ENCODE measurements at places on chromosomes 1 and 21.
A peak's percentile ranks its signal among the peaks of the same experiment; 100 is the strongest.

- no peak for DNase-seq
These were observed 763.1 kb downstream of the USP25 start for GRCh38 chr21:16492892-16493291.

DNA sequence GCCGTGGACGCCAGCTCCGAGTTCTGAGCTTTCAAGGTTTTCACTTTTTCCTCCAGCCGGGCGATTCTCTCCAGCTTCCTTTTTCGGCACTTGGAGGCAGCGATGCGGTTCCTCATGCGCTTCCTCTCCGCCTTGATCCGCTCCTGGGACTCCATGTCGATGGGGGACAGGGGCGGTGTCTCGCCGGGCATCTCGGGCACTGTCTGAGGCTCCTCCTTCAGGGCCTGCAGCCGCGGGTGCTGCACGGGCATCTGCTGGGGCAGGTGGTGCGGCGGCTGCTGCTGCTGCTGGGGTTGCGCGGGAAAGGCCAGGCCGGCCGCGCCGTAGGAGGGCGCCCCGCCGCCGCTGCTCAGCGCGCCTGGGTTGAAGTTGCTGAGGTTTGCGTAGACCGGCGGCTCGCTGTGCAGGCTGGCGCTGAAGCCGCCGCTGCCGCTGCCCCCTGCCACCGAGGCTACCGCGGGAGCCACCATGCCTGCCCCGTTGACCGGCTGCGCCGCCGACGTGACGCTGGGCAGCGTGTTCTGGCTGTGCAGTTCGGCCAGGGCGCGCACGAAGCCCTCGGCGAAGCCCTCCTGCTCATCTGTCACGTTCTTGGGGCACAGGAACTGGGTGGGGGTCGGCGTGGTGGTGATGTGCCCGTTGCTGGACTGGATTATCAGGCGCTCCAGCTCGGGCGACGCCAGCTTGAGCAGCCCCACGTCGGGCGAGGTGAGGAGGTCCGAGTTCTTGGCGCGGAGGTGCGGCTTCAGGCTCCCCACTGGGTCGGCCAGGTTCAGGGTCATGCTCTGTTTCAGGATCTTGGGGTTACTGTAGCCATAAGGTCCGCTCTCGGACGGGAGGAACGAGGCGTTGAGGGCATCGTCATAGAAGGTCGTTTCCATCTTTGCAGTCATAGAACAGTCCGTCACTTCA lies 1.4 kb downstream of the JUN start:
- no peak for DNase-seq

GRCh38 chr21:46214478-46215340 lies 13.9 kb downstream of the LSS start:
- no peak for DNase-seq

- no peak for DNase-seq
These were observed 133.2 kb upstream of the CACNA1E start for GRCh38 chr1:181350131-181350530.

DNA sequence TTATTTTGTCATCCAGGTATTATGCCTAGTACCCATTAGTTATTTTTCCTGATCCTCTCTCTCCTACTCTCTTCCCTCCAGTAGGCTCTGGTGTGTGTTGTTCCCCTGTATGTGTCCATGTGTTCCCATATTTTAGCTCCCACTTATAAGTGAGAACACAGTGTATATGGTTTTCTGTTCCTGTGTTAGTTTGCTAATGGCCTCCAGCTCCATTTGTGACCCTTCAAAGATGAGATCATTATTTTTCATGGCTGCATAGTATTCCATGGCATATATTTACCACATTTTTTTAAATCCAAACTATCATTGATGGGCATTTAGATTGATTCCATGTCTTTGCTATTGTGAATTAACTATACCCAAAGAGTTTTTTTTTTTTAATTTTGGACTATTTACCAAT lies 1675.7 kb upstream of the B3GALT2 start:
- no peak for DNase-seq

GRCh38 chr1:165524639-165525285 lies 19.0 kb upstream of the LRRC52 start:
- DNase-seq = no peak

DNA sequence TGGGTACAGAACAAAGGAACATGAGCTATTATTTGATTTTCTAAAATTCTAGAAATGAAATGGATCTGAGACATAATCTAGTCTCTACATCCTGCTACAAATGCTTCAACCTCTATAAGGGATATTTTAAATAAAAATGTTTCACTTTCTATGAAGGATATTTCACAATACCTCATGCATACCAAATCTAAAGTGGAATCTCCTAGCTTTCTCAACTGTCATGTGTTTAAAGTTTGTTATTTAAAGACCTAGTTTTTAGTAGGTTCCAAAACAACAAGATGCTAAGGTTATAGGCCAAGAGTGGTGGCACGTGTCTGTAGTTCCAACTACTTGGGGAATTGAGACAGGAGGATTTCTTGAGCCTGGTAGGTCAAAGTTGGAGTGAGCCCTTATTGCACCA lies 47.6 kb downstream of the KDM5B start:
- no peak for DNase-seq

- no peak for DNase-seq
These were observed 22.3 kb downstream of the RCOR3 start for GRCh38 chr1:211281320-211282022.

GRCh38 chr1:230012093-230012393 lies 55.0 kb upstream of the GALNT2 start:
- no peak for DNase-seq

GRCh38 chr1:64077281-64077940 lies 126.0 kb upstream of the UBE2U start:
- no peak for DNase-seq

- peak; percentile 79 for DNase-seq
These were observed at the start of gene NIBAN1 for GRCh38 chr1:184974056-184974836. Gene NIBAN1 (minus strand): TSS chr1:184974508. CDS start chr1:184974356, 152 bp downstream.

DNA sequence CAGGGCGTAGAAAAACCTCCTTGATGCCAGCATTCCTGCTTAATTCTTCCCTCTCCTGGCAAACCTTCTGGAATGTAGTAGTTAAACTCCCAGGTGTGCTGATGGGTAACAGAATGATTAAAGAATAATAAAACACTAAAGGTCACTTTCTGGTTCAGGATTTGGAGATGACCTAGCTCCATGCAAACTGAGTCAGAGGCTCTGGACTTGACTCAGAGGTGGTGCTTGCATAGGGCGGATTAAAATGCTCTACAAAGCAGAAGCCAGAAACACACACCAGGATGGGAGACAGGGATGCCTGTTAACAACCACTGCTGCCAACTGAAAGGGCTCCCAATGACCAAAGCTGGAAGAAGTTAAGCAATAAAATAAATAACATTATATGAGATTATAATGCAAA lies 41.5 kb downstream of the KRTAP19-8 start:
- DNase-seq = no peak

GRCh38 chr1:235093696-235094592 lies 34.7 kb downstream of the TOMM20 start:
- no peak for DNase-seq

DNA sequence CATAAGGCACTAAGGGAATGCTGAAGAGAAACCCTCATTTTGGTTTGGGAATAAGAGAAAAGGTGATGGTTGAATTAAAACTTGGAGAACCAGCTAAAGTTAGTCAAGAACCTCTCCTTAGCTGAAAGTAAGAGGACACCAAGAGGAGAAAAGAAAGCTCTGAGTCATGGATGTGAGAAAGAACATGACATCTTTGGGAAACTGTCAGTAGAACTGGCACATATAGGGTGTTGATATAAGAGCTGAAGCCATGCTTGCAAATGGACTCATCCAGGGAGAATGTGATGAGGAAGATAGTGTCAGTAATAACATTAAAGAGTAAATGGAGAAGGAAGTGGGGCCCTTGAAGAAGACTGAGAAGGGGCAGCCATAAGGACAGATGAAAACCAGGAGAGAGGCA lies 54.3 kb downstream of the LRRC8C start:
- no peak for DNase-seq

- DNase-seq = no peak
These were observed 21.2 kb downstream of the C21orf91 start for GRCh38 chr21:17797967-17798366.

GRCh38 chr1:78691995-78692747 lies 42.5 kb downstream of the IFI44 start:
- DNase-seq = no peak

DNA sequence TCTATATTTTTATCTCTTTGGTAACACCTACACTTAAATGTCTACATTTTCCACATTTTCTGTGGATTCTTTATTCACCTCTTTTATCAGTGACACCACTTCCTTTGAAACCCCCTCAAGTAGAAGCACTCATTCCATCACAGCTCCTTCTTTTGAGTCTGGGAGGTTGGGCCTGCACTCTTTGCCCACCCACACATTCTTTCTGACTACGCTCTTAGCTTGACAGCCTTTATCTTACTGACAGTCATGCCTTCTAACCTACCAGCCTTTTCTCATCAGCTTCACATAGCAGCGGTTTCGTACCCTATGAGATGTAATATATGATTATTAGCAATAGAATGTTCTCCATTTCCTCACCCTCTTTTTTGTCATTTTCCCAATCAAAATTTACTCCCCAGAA lies 151.9 kb downstream of the TNFSF18 start:
- no peak for DNase-seq

GRCh38 chr1:41700581-41700980 lies 216.1 kb upstream of the EDN2 start:
- DNase-seq = no peak

- DNase-seq = no peak
These were observed 23.7 kb downstream of the WARS2 start for GRCh38 chr1:119116725-119117124.

GRCh38 chr1:84849357-84849975 lies 43.5 kb downstream of the LPAR3 start:
- DNase-seq = no peak

DNA sequence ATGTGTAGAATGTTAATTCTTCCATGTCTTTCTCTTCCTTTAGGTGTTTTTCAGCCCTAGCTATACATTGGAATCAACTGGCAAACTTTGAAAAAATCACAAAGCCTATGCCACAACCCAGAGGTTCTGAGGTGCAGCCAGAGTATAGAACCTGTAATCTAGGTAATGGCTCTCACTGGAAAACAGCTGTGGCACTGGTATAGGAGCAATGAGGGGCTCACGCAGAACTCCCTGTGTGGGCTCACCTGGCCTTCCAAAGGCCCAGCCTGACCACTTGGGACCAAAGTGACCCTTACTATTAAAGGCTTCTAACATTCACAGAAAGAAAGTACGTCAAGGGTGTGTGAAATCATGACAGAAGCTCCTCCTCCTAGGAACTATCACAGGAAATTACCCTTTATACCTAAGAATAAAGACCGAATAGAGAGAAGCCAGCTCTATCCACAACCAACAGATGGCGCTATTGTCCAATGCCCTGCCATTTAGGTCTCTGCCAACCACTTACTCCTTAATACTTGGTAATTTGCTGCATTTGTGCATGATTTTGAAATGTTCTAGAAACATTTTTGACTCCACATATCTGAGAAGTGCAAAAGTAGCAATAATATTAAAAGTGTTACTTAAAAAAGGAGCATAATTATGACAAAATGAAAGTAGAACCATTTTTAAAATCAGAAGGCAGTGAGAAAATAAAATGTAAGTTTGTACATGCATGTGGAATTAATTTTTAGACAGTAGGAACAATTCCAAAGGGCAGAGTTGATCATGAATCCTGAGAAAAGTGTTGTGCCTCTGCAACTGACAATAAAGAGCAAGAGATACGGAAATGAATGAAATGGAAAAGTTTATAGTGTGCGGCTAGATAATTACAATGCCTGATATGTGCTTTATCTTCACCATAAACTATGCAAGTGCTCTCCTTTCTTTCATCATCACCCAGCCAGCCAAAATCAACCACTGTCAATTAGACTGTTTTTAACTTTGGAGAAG lies 93.1 kb upstream of the HAO2 start:
- peak; percentile 52 for DNase-seq

- DNase-seq = no peak
These were observed 40.0 kb upstream of the ZNF648 start for GRCh38 chr1:182101415-182102042.

DNA sequence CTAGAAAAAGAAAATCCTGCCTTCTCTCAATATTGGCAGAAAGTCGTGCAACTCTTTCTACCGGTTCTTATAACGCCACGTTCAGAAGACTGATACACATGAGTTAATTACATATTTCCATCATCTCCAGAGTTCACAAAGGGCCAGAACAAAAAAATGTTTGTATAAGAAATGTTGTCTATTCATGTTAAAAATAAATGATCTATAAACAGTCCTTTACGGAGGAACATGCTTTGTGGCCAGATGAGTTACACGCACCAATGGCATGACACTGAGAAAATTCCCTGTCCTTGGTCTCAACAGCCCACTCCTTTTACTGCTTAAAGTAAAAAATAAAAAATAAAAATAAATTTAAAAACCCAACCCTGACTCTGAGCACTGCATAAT lies 29.5 kb downstream of the C2CD2 start:
- DNase-seq = no peak

GRCh38 chr1:17270891-17271765 lies 22.2 kb downstream of the PADI3 start:
- no peak for DNase-seq

DNA sequence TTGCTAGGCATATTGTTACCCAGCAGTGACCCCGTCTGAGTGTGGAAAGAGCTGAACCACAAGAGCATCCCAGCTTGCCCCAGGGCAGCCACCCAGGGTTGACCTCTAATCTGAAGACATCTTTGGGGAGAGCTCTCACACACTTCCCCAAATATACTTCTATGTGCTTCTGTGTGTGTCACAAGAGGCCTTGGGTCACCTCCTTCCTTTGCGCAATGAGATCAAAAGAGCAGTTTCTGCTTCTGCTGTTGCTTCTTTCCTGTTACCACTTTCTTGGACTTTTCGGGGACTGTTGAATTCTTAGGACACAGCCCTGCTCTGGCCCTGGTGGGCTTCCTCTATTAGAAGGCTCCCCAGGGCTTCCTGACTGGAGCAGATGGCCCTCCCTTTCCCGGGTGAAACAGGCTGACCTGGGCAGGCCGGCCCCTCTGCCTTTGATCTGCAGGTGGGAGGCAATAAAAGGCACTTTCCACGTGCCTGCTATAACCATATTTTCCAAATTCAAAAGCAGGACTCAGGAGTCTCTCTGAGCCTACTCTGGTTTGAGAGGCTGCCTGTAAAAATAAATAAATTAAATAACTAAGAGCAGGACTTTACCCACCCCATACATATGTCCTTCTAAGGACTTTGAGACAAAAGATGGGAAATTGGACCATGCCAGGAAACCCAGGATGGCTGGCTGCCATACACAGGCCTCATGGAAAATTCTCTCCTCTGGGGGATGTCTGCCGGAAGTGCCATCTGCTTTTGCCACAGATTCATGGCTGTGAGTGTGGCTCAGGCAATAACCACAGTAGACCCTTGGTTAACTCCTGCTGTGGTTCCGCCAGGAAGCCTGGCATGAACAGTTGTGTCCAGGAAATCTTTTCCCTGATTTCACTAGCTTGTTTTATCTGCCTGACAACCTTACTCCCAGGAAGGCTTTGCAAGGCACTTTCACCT lies 28.3 kb upstream of the RCSD1 start:
- no peak for DNase-seq

DNA sequence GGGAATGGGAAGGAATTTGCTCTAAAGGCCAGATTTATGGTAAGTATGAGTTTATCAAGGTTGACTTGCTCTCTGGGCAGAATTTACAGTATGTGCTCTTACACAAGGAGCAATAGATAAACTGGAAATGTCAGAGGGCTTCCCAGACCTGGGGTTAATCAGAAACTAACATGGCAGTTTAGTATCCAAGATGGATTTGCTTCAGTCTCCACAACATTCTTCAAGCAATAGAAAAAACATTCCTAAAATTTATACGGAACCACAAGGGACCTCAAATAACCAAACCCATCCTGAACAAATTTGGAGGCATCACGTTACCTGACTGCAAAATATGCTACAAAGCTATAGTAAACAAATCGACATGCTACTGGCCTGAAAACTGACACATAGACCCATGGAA lies 606.7 kb upstream of the CHRM3 start:
- DNase-seq = no peak

GRCh38 chr1:36170643-36171412 lies 14.9 kb downstream of the MAP7D1 start:
- DNase-seq = no peak

Measured in NCI-H187 (cell line).